PC-3 (cell line): ENCODE measurements at places on chromosomes 5 and 9.

GRCh38 chr5:163506095-163506457, 657 bp downstream of the MAT2B start:
- peak overlapping the region; percentile 90 for H3K4me3 ChIP-seq
- H3K36me3 ChIP-seq, result no peaks in the 10 kb centered on the region
- H3K27me3 ChIP-seq, result no peaks in the 10 kb centered on the region
- DNase-seq, result no peak

GRCh38 chr9:107513464-107514100, 24.0 kb upstream of the KLF4 start:
- no peaks in the 10 kb centered on the region for H3K36me3 ChIP-seq
- peaks cover 7% of the 10 kb centered on the region; the same call in 1 of the 2 replicates for H3K4me1 ChIP-seq
- no peaks in the 10 kb centered on the region for H3K27me3 ChIP-seq

DNA sequence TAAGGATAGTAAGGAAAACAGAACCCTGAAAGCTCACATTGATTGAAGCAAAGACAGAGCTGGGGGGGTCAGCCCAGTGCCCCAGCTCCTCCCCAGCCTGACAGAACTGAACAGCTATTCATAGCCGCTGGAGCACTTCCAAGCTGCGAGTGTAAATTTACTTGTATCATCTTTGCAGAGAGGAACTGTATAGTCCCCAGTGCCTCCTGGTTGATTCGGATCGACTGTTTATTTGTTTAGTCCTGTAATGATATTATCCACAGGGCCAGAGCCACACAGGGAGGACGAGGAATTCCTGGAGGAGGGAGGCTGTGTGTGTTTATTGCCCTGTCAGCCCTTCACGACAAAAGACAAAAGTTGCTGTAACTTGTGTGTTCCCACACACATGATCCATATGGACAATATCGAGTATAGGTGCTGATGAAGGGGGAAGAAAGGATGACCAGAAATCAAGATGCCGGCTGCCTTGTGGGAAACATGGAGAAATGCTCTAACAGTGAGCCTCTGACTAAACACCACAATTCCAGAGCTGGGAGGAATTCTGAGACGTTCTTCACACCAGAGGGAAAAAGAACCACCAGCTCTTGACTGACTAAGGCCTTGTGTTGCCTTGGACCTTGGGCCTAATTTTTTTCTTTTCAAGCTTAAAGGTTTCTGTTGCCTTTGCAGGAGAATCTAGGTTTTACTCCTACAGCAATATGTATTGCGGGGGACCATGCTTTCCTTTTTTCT, 31.1 kb downstream of the FOXD1 start:
- peaks cover 13% of the 10 kb centered on the region for H3K4me1 ChIP-seq
- H3K36me3 ChIP-seq, result no peaks in the 10 kb centered on the region
- H3K27me3 ChIP-seq, result 0 out of 2 replicates have a peak, but pooled peaks cover 5% of the 10 kb centered on the region
- no peak for DNase-seq

DNA sequence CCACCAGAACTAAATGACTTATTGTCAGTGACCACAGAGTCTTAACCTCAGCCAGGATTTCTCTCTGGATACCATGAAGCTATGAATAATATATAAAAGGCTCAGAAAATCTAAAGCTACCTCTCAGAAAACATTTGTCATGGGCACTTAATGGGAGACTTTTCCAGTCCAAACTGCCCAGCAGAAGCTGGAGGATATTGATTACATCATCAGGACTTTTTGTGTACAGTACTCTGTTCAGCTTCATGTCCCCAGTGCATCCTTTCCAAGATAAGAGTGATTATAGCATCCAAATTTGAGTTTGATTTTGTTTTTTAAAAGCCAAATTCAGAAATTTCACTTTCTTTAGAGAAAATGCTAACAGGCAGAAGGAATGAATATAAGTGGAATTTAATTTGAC, 123.9 kb upstream of the C6 start:
- no peak for DNase-seq
- H3K4me3 ChIP-seq, result no peak overlapping the region
- peaks cover 8% of the 10 kb centered on the region for H3K4me1 ChIP-seq
- H3K27ac ChIP-seq, result no peak overlapping the region
- no peaks in the 10 kb centered on the region for H3K27me3 ChIP-seq

DNA sequence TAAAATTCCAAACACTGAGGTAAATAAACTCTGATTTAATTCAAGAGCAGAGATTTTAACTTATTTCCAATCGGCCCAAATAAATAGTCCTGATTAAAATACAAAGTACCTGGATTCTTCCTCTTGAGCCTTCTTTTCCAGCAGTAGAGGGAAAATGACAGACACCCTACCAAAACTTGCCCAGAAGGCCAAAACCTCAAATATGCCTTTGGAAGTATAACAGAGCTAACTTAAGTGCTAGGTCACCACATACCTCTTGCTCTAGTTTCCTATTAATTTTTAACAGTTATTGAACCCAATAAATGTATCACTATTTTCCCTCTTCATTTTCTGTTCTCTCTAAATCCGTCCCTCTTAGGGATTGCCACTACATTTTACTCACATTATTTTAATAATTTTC, 1.4 kb downstream of the BAAT start:
- no peak overlapping the region for H3K27ac ChIP-seq
- H3K4me1 ChIP-seq, result no peaks in the 10 kb centered on the region
- no peak for DNase-seq

- no peaks in the 10 kb centered on the region for H3K36me3 ChIP-seq
- H3K4me3 ChIP-seq, result no peak overlapping the region
- no peak for DNase-seq
- H3K27ac ChIP-seq, result no peak overlapping the region
Observed at GRCh38 chr5:111068213-111068612, 3.3 kb upstream of the TSLP start.
